Activated effector memory CD4-positive, alpha-beta T cell treated with anti-CD3 and anti-CD28 coated beads, Interleukin-2, amount 50 U/mL, for 16 hours (primary cell): ENCODE measurements at places on chromosomes 1 and 21.

DNA sequence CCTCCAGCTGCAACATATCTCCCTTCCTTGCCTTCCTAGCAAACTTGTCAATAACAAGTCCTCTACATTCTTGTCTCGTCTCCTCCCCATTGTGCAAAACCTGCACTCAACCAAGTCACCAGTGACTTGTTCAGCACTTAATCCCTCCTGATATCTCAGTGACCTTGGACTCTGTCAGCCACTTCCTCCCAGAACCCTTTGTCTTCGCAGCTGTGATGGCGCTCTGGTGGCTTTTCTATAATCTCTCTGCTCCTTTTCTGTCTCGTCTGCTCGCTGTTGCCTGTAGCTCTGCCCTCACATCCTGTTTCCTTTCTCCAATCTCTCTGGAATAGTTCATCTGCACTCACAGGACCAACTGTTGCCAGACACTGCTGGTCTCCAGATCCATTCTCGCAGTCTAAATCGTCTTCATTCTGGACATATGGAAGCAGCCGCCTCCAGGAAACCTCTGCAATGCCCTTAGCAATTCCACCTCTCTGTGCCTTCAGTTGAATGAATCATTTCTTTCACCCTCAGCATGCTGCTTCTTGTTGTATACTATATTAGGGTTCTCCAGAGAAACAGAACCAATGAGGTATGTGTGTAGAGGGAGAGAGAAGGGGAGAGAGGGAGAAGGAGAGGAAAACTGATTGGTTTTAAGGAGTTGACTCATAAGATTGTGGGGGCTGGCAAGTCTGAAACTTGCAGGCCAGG is 17.4 kb upstream of the IFNAR2 start:
- DNase-seq: no peak

DNA sequence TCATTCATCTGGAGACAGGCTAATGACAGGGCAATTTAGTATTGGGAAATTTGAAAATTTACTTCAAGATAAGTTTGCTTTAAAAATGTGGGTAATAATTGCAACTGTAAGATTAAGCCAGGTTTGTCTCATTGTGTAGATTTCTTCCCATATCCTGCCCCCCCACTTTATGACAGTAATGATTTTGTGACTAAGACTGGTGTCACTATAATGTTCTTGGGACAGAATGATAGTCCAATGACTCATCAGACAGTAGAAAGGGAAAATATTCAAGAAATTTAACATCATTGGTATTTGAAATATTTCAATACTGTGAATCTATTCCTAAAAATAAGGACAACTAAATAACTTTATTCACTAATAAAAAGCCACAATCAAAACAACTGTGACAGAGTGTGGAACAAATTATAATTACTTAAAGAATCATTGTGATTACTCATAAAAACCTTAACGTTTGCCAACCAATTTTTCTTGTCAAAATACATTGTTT is 36.7 kb downstream of the FH start:
- no peak for DNase-seq

- no peak for DNase-seq
Observed at GRCh38 chr1:21631944-21632887, 36.9 kb downstream of the RAP1GAP start.

DNA sequence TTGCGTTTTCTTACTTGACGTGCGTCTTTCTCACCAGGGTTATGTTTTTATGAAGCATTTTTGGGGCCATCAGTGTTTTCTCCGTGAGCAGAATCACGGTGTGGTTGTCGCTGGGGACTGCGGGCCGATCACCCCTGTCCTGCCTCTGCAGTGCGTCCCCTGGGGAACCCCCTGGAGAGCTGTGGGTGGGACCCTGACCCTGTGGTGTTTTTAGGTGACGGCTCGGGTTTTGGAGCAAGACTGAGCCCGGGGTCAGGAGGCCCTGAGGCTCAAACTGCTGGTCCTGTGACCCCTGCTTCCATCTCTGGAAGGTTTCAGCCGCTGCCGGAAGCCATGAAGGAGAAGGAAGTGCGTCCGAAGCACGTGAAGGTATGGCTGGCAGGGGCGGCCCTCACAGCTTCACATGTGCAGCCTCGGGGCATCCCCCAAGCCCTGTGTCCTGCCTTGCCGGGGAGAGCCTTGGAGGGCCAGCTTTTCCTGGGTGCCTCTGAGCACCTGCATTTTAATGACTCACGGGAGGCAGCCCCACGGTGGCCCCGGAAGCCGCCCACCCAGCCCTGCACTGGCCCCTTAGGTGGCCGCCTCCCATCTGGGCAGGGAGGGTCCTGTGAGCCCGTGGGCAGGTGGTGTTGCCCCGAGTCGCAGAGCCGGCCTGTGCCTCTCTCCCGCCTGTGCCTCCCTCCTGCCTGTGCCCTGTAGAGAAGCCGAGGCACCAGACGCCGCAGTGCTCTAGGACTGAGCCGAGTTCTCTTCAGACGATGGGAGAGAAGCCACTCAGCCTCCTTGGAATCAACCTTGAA is 36.7 kb upstream of the DIP2A start:
- no peak for DNase-seq

DNA sequence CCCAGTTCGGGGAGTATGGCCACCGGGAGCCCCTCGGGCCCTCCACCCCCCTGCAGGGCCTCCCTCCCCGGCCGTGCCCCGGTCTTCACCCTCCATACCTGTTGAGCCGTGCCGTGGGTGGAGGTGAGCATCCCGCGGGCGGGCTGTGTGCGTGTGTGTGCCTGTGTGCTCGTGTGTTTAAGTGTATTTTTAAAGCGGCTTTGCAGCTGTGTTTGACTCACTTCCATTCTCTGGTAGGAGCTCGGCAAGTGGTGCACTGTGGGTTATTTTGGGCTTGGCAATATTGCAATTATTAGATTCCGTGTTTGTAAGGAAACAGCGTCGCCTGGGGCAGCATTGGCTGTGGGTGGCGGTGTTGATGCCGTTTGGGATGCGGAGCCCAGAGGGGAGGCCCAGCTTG is 20.3 kb upstream of the PLCH2 start:
- no peak for DNase-seq

DNA sequence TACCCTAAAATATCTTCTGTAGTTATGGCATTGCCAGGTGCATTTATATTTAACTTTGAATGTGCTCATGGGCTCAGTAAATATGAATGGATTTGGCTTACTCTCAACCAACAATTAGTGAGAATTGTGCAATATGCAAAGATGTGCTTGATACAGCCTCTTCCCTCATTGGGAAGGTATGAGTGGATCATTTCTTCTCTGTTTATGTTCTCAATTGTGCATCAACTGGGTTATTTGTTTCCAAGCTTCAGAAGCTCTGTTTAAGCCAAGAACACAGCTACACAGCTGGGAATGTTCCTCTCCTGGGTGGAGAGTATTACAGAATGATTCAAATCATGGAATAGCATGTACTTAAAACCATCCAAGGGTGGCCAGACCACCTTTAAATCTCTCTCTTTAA is 17.6 kb upstream of the MAP1LC3C start:
- DNase-seq: no peak

DNA sequence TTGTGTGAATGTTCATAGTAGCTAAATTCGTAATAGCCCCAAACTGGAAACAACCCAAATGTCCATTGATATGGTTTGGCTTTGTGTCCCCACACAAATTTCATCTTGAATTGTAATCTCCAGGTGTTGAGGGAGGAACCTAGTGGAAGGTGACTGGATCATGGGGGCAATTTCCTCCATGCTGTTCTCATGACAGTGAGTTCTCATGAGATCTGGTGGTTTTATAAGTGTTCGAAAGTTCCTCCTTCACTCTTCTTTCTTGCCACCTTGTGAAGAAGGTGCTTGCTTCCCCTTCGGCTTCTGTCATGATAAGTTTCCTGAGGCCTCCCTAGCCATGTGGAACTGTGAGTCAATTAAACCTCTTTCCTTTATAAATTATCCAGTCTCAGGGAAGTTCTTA is 11.3 kb downstream of the UBE2G2 start:
- no peak for DNase-seq

- no peak for DNase-seq
Observed at GRCh38 chr1:154222918-154223317, 2.2 kb downstream of the UBAP2L start.

GRCh38 chr21:42193131-42193671 is 25.7 kb upstream of the ABCG1 start:
- peak; percentile 76 for DNase-seq

- DNase-seq: no peak
Observed at GRCh38 chr1:18494304-18494703, 13.6 kb downstream of the KLHDC7A start.

DNA sequence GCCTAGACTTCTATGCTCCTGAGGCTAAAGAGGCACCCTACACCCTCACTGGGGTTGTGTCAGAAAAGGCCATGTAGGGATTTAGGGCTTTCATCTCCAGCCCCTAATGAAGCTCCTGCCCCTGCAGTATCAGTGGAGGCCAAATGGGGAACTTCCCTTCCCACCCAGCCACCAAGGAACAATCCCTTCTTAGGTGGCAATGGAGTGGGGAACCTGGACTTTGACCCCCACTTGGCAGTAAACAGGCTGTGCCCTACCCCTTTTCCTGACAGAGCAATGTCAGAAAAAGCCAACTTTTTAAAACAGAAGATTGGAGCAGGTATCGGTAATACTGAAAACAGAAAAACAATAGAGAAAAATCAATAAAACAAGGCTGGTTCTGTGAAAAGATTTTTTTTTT is 35.5 kb upstream of the SLC19A2 start:
- DNase-seq: no peak

DNA sequence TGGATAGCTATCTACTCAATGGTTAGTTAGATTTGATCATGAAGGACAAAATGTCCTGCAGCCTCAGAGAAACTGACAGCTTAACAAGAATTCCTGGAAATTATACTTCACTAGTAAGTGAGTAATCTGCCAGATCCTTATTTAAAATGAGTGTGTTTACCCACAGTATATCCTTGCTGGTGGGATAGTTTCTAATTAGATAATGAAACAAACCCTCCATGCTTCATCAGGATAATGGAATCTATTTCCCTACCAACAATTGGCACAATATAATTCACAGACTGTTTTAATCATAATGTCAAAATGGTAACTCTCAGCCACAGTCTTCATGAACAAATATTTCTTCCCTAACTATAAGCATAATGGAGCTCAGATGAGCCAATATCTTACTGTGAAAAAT is 239.4 kb upstream of the ST6GALNAC5 start:
- no peak for DNase-seq

DNA sequence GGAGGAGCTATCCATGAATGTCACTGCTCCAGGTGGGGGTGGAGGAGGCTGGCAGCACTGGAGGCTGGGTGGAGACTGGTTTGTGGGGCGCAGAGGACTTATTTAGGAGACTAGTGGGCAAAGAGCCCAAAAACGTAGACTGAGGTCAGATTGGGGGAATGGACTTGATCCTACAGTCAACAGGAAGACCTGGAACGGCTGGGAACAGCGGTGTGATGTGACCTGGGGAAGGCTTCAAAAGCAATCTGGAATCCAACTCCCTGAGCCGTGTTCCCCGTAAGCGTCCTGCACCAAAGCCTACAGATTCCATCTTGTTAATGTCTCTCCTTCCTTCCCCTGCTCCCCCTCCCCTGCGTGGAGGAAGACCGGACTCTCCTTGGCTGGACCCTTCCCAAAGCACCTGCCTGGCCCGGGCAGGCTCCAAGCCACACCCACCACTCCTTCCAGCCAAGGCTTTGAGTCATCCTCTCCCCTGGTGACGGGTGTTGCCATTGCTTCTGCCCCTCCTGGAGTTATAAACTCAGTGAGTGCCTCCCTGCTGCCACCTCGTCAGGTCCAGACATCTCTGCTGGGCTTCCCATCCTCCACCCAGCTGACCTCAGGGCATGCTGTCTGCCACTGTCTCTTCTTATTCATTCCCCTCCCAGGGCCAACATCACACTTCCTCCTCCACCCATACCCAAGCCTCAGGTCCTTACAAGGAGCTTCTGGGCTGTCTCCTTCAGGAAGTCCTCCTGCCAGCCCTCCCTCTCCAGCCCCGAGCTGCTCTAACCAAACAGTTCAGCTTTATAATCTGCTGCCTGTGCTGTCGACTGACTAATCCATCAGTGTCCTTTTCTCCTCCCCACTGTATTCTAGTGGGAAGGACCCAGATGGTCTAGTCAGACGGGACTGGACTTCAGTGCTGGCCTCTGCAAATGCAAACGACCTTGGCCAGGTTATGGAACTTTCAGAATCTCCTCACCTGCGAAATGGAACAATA is 1.6 kb upstream of the CLSTN1 start:
- peak; percentile 81 for DNase-seq
